Right ventricle myocardium superior (tissue), 1 donor: ENCODE measurements at places on chromosomes 4 and X.

DNA sequence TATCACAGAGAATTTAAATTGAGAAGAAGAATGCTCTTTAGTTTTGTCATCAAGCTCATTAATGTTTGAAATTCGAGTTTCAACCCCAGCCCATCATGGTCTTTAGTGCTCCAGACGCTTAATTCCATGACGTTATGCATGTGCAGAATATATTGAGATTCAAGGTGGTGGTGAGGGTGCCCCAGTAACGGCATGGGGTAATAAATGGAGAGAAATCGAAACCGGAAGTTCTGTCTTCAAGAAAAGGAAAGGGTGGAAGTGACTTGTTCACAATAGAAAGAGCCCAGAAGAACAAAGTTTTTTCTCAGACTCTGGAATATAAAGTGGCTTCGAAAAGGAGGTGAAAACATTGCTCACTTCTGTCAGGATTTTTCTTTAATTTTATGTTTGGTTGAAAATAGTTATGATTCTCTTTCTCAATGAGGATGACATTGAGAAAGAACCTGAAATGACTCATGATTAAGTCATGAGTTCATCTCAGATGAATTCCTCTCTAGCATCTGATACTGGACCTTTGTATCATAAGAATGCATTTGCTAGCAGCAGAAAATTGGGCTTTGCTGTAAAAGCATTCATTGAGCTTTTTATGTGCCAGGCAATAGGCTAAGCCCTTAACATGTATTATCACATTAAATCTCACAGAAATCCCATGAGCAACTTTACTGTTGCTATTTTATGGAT, 779 bp upstream of the DDX60L start:
- DNase-seq, result no peak

DNA sequence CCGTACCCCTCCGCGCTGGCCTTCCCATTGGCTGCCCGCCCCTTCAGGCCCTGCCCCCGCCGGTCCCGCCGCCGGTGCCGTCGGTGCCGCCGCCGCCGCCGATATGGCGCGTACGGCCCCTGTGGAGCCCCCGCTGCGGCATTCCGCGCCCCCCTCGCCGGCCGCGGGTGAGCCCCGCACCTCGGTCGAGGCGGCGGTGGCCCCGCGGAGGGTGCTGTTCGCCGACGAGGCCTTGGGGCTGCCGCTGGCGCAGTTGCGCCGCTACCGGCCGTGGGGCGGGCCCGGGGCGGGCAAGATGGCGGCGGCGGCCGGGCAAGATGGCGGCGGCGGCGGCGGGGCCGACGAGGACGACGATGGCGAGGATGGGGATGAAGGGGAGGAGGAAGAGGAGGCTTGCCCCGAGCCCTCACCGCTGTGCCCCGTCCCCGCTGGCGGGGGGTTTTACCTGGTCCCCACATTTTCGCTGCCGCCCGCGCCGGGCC, at the start of gene PPP1R3F:
Gene PPP1R3F (plus strand): TSS at position 27 of the 482 bp plus-strand sequence. CDS start 77 bp downstream, at position 104.
- no peak for DNase-seq

GRCh38 chr4:13509442-13509841, 25.3 kb upstream of the RAB28 start:
- DNase-seq, result no peak

- DNase-seq, result no peak
Measured at GRCh38 chrX:124699876-124700275, 353.5 kb downstream of the SH2D1A start.

- DNase-seq, result no peak
Measured at GRCh38 chrX:48785540-48786214, 713 bp upstream of the GATA1 start.
